ENCODE measurements at places on chromosomes 1 and 21. TPM values are rescaled to one million over a fixed set of nuclear protein-coding genes. Genes with fewer than 3 reads are reported as not detected.

Gene DYNLT5
- 1.3 TPM for total RNA-seq

Gene GSTM1
- 9.4 TPM for total RNA-seq

- no peaks in the 10 kb centered on the region for H3K4me1 ChIP-seq
- H3K27ac ChIP-seq: no peak overlapping the region
- no peak for DNase-seq
- no peak overlapping the region for H3K4me3 ChIP-seq
- H3K36me3 ChIP-seq: no peaks in the 10 kb centered on the region
Measured at GRCh38 chr1:223156343-223156742, 13.3 kb upstream of the TLR5 start.

Gene CRYZL1
- 67.5 TPM for total RNA-seq

DNA sequence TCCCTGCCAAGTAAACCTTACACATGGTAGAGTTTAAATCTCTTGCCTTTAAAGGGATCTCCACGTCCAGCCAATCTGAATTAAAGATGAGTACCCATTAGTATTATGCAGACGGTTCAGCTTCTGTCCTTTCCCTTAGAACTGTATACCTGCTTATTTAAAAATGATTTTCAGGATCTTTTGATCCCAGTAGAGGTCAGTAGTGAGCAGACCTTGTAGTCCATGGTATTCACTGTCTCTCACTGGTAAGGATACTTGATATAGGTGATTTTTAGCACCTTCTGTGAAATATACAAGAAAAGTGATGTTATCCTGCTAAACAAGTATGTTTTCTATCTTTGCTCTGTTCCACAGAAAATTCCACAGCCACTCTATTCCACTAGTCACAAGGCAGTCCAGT is 1211.6 kb upstream of the ADGRL4 start:
- H3K36me3 ChIP-seq: no peaks in the 10 kb centered on the region
- no peaks in the 10 kb centered on the region for H3K4me1 ChIP-seq
- no peak for DNase-seq
- no peaks in the 10 kb centered on the region for H3K27me3 ChIP-seq

Gene CHRNB2
- not detected for total RNA-seq

All from uterus (tissue), 4 donors.